ENCODE measurements at places on chromosomes 12 and 14.
A peak's percentile ranks its signal among the peaks of the same experiment; 100 is the strongest.

DNA sequence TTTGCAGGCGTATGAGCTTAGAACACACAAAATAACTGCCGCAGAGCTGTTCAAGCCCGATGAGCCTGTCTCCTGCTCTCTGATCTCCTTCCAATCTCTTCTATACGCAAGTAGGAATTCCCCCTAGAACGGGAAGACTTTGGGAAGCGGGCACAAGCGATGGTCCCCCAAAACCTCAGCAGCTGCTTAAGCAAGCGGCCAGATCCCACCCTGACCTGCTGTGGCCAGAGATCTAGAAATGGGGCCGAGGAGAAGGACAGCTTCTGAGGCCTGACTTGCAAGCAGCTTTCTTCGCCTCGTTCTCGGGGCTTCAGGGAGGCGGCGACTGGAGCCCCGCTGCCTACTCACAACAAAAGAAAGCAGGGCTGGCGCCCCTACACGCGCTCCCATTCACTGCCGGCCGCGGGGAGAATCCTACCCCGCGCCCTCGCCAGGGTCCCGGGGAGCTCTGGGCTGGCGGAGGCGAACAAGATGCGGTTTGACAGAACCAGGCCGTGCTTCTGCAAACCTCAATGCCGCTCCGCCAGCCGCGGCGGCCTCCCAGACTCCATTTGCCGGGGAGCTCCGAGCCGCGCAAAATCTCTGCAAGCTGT lies 922 bp downstream of the TBX5 start:
- peak; percentile 49 for DNase-seq

GRCh38 chr12:131692431-131692830 lies 18.5 kb upstream of the SFSWAP start:
- DNase-seq = no peak

GRCh38 chr12:117523971-117524370 lies 162.5 kb upstream of the NOS1 start:
- no peak for DNase-seq

DNA sequence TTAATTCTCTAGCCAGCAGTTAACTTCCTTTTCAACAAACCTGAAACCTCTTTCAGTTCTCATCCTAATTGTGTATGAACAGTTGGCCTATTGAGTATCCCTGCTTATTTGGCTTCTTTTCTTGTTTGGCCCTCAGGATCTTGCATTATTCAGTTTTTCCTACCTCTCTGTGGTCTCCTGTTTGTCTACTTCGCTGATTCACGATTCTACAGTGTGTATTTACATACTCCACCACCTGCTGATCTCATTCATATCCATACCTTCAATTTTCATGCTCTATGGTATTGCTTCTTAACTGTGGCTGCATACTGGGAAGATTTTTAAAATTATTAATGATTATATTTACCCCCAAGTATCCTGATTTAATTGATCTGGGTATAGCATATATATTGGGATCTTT lies 56.4 kb downstream of the RASSF9 start:
- DNase-seq = no peak

DNA sequence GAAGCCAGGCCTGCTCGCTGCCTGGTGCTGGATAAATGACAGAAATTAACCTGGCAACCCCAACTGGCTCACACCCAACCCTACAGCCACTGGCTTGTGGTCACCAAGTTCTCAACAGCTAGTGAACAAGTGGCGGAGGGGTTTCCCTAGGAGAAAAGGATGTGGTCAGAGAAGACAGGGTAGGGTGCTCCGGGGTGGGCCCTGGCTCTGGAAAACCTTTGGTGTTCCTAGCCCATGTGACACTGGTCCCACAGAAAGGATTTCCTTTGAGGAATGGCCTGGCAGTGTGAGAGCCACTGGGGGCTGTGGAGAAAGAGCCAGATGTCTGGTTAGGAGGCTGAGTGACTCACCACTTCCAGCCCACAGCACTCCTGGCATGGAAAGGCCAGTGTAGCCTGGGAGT lies 8.7 kb downstream of the SYNE3 start:
- DNase-seq = peak; percentile 87

- no peak for DNase-seq
Observed at GRCh38 chr12:51217133-51217967, 512 bp downstream of the POU6F1 start.

GRCh38 chr14:90726656-90727055 lies 89.6 kb downstream of the TTC7B start:
- DNase-seq = peak; percentile 74

DNA sequence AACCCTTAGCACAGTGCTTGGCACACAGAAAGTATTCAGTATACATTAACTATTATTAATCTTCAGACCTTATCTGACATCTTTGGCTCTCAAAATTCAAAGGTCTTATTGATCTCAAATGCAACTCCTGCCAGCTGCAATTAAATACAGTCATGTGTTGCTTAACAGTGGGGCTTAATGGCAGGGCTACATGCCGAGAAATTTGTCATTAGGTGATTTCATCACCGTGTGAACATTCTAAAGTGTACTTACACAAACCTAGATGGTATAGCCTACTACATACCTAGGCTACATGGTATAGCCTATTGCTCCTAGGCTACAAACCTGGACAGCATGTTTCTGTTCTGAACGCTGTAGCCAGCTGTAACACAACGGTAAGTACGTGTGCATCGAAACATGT lies 156.3 kb upstream of the TMCC3 start:
- no peak for DNase-seq

- DNase-seq = peak; percentile 85
Observed at GRCh38 chr12:69388371-69388770, 28.8 kb downstream of the YEATS4 start.

DNA sequence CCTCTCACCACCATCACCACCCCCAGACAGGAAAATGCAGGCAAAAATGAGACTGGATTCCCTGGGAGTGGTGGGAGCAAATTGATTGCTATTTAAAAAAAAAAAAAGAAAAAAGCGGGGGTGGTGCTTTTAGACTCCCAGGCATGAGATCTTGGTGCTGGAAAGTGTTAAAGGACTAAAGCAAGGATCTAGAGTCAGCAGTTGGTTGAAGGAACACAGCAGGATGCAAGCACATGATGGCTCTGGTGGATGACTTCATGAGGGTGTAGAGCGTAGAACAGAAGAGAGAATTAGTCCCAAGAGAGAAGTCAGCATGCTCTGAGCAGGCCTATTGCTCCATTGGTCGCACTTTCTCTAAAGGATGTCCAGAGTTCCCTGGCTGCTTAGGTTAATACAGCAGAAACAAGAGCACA lies 183.8 kb upstream of the HMGA2 start:
- peak; percentile 83 for DNase-seq

- DNase-seq = peak; percentile 29
Observed at GRCh38 chr12:57456145-57456700, 1.1 kb downstream of the INHBE start.

GRCh38 chr12:6957741-6958608 lies 6.8 kb downstream of the PTPN6 start:
- DNase-seq = no peak

- DNase-seq = peak; percentile 43
Observed at GRCh38 chr12:48390026-48390425, 39.3 kb upstream of the ZNF641 start.

DNA sequence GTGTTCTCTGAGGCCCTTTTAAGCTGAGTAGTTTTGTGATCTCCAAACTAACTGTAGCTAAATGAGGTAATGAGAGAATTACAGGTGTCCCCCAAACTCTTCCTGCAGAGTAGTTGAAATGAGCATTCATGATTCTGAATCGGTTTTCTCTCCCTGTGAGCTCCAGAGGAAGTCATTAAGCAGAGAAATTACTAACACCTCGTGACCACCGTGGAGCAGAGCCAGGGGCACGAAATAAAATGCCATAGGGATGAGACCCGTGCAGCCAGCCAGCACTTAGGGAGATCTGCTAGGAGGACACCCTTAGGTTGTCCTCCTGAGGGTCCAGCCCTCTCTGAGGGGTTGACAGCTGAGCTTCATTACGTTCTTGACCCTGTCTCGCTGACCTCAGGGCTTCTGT lies 79.5 kb downstream of the SLC25A47 start:
- no peak for DNase-seq

GRCh38 chr12:65074932-65075331 lies 46.2 kb downstream of the WIF1 start:
- no peak for DNase-seq

GRCh38 chr12:65293735-65294134 lies 15.3 kb downstream of the MSRB3 start:
- no peak for DNase-seq

DNA sequence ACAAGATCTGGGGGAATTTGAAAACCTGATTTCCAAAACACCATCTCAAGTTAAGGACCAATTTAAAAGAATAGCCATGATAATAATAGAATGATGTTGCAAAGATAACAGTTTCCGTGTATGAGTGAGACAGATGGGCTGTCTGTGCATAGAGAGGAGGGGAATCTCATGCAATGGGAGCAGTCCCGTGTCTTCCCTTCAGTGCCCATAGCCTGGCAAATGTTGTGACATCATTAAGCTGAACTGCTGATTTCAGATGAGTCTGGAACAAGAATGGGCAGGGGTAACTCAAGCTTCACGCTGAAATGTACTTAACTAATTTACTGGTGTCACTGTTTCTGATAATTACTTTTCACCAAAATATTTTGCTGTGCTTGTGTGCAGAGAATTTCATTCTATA lies 454.0 kb downstream of the FOXG1 start:
- no peak for DNase-seq

- DNase-seq = no peak
Observed at GRCh38 chr12:66312189-66312588, 9.9 kb downstream of the HELB start.

DNA sequence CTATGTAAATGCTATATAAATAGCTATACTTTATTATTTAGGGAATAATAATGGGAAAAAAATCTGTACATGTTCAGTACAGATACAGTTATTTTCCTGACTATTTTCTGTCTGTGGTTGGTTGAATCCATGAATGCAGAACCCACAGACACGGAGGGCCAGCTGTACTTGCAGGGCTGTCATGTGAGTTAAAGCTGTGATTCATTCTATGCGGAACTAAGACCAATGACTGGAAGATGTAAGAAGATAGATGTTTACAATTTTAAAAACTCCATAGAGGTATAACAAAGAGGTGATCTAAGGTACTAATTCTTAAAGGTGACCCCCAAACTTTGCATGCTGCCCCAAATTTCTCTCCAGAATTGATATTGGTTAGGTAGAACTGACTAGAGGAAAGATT lies 14.6 kb downstream of the PCNX4 start:
- peak; percentile 86 for DNase-seq

- DNase-seq = no peak
Observed at GRCh38 chr12:80016684-80017083, 81.8 kb upstream of the PPP1R12A start.

- no peak for DNase-seq
Observed at GRCh38 chr12:99390707-99391106, 256.8 kb upstream of the GARIN6 start.

GRCh38 chr14:76653875-76654572 lies 107.2 kb upstream of the VASH1 start:
- no peak for DNase-seq

DNA sequence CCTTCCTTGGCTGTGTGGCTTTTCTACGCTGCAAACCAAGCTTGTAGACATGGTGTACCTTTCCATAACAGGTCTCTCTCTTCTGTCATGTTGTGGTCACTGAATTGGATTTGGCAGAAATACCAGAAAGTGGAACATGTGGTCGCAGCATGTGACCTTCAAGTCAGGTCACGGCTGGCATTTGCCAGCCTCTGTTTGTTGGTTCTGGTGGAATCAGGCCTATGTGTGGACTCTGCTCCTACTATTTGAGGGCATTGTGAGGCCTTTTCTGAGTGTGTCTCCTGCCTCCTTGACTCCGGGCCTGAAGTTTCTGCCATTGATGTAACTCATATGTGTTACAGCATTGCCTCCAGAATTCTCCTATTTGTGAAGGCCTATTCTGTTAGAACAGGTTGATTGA lies 116.7 kb downstream of the CACNA1C start:
- no peak for DNase-seq

GRCh38 chr14:27845241-27845850 lies 921.2 kb upstream of the FOXG1 start:
- DNase-seq = no peak

DNA sequence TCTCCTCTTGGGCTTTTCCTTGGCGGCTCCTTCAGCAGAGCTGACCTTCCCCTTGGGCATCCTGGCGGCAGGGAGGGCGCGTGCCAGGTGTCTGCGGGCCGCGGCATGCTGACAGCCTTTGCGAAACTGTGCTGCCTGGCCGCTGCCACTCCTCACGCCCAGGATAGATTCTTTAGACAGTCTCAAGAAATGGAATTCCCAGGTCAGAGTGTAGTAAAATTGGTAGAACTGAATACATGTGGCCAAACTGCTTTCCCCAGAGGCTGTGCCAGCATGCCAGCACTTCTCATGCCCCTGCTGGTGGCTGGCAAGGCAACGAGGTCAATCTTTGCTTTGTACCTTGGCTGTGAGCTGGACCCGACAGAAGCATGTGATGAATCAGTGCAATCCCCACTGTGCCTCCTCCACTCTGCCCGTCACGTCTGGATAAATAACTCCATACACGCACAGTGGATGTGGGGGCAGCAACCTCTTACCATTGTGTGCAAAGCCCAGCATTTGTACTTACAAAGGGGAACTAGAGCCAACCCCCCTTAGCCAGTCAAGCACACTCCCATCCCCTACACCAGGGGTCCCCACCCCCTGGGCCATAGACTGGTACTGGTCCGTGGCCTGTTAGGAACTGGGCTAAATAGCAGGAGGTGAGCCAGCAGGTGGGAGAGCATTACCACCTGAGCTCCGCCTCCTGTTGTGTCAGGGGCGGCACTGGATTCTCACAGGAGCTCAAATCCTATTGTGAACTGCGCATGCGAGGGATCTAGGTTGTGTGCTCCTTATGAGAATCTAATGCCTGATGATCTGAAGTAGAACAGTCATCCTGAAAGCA lies 90.9 kb downstream of the ACTN1 start:
- peak; percentile 57 for DNase-seq

DNA sequence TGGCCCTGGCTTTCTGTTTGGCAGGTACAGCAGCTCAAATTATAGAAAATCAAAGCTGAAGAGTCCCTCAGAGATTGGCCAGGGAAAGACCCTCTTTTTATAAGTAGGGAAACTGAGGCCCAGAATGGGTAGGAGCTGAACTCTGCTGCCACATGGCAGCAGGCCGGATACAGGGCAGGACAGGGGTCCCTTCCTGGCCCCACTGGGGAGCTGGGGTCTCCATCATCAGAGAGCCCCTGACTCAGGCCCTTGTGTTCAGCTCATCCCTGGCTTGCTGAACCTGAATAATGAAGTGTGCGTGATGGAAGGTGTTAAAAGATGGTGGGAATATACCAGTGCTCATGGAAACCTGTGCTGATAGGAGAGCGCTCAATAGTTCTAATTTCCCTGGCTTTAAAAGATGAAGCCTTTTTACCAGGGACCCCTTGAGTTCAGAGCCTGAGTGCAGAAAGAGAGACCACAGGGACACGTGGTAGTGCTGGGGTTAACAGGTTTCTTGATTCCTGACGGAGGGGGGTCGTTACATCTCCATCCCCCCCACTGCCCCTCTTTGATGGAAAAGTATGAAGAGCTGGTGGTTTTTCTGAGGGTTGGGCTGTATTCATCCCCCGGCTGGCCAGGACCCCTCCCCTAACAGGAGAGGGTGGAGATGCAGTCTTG lies 4.4 kb downstream of the DLK1 start:
- no peak for DNase-seq

- DNase-seq = peak; percentile 86
Observed at GRCh38 chr14:89600950-89601826, 184.2 kb upstream of the FOXN3 start.

Measured in fibroblast of lung (primary cell).